ENCODE measurements at places on chromosomes 2 and 18.

- no peak for DNase-seq
Observed at GRCh38 chr2:234841321-234842015, 110.3 kb upstream of the SH3BP4 start.

- DNase-seq, result no peak
Observed at GRCh38 chr2:58700591-58700990, 459.5 kb upstream of the FANCL start.

- no peak for DNase-seq
Observed at GRCh38 chr2:205868773-205869333, 186.6 kb downstream of the NRP2 start.

DNA sequence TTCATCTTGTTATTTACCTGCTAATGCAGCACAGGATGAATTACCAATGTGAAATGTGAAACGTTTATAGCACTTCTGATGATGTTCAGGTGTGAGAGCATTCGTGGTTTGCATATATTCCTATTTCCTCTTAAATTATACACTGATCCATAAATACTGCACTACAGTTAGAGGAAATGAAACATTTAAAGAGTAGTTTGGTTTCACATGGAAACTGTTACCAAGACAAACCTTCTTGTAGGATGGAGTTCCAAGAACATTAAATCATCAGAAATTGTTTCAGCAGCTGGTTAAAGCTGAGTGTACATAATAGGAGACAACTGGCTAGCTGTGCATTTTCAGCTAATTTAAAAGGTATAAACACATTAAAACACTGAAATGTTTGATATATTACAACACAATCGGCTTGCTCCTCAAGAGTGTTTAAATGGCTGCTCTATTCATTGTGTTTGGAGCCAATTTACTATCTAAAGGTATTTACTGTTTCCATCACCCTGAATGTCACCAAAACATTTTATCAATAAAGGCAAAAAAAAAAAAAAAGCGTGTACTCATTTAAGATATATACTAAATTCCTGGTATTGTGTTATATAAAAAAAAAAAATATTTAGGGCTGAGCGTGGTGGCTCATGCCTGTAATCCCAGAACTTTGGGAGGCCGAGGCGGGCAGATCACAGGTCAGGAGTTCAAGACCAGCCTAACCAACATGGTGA lies 100.6 kb downstream of the DYM start:
- no peak for DNase-seq

- no peak for DNase-seq
Observed at GRCh38 chr2:187783446-187783845, 229.2 kb upstream of the TFPI start.

GRCh38 chr2:230953845-230954244 lies 28.8 kb upstream of the GPR55 start:
- DNase-seq, result no peak

Measured in stimulated activated CD4-positive, alpha-beta T cell treated with anti-CD3 and anti-CD28 coated beads, Interleukin-1b, Interleukin-23, amount 100 ng/mL, for 4 hours (primary cell).